Uterus (tissue), 4 donors: ENCODE measurements at places on chromosomes 16 and 17. TPM values are rescaled to one million over a fixed set of nuclear protein-coding genes. Genes with fewer than 3 reads are reported as not detected.

The KRTAP4-4 gene
- total RNA-seq, result not detected

The ATP6V0C gene
- 14.3 TPM for total RNA-seq

The SLC6A2 gene
- total RNA-seq, result 1.0 TPM

The ACACA gene
- total RNA-seq, result 64.1 TPM

The CBLN1 gene
- 0.83 TPM for total RNA-seq

The CD300LG gene
- total RNA-seq, result 6.2 TPM

The PLLP gene
- 2.6 TPM for total RNA-seq

The ZC3H7A gene
- total RNA-seq, result 70.8 TPM

The CDRT15L2 gene
- not detected for total RNA-seq

The CLEC3A gene
- total RNA-seq, result not detected

The TBC1D3K gene
- not detected for total RNA-seq

The C16orf90 gene
- total RNA-seq, result not detected

The DNAAF8 gene
- total RNA-seq, result not detected

The CD300H gene
- total RNA-seq, result not detected

The PITPNM3 gene
- 7.2 TPM for total RNA-seq

The ABCC11 gene
- total RNA-seq, result not detected

The C16orf96 gene
- total RNA-seq, result not detected

The SRCIN1 gene
- total RNA-seq, result 6.6 TPM

The CORO6 gene
- 3.8 TPM for total RNA-seq

GRCh38 chr16:5024632-5025031, 9.1 kb downstream of the NAGPA start:
- H3K36me3 ChIP-seq, result no peaks in the 10 kb centered on the region
- no peak overlapping the region for H3K27ac ChIP-seq
- no peaks in the 10 kb centered on the region for H3K4me1 ChIP-seq
- no peak overlapping the region for H3K4me3 ChIP-seq

GRCh38 chr16:9801651-9802050, 380.6 kb downstream of the GRIN2A start:
- no peak overlapping the region for H3K27ac ChIP-seq
- DNase-seq, result no peak
- H3K36me3 ChIP-seq, result no peaks in the 10 kb centered on the region
- H3K27me3 ChIP-seq, result no peaks in the 10 kb centered on the region

DNA sequence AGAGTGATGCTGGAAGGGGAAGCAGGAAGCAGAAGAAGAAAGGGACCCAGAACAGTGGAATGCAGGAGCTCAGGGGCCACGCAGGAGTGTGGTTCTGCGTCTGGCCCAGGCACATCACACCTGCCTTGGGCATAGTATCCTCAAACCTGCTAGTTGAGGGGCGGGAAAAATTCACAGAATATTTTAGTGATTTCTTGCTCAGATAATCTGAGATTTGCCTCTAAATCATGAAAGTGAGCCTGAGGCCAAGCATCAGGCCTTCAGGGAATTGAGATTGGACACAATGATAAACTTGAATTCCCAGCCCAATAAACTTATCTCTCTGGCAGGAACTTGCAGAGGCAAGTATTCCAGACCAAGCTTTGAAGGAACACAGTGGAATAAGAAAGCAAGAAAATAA, 48.5 kb upstream of the CCL2 start:
- H3K27ac ChIP-seq, result no peak overlapping the region
- no peaks in the 10 kb centered on the region for H3K36me3 ChIP-seq
- no peaks in the 10 kb centered on the region for H3K27me3 ChIP-seq

GRCh38 chr16:11503566-11503965, 83.2 kb downstream of the LITAF start:
- H3K27ac ChIP-seq, result no peak overlapping the region
- DNase-seq, result no peak
- H3K36me3 ChIP-seq, result no peaks in the 10 kb centered on the region
- no peaks in the 10 kb centered on the region for H3K4me1 ChIP-seq

GRCh38 chr17:45383003-45383402, 49.7 kb downstream of the ARHGAP27 start:
- H3K4me1 ChIP-seq, result no peaks in the 10 kb centered on the region
- no peak for DNase-seq
- H3K27me3 ChIP-seq, result no peaks in the 10 kb centered on the region
- no peaks in the 10 kb centered on the region for H3K36me3 ChIP-seq

GRCh38 chr16:31134091-31134571, 1.4 kb downstream of the PRSS8 start:
- DNase-seq, result no peak
- no peak overlapping the region for H3K4me3 ChIP-seq
- no peaks in the 10 kb centered on the region for H3K36me3 ChIP-seq
- no peak overlapping the region for H3K27ac ChIP-seq

- H3K27ac ChIP-seq, result no peak overlapping the region
- no peak for DNase-seq
- H3K4me3 ChIP-seq, result no peak overlapping the region
- no peaks in the 10 kb centered on the region for H3K36me3 ChIP-seq
- no peaks in the 10 kb centered on the region for H3K4me1 ChIP-seq
Measured at GRCh38 chr16:16007743-16008111, 58.3 kb downstream of the ABCC1 start.

DNA sequence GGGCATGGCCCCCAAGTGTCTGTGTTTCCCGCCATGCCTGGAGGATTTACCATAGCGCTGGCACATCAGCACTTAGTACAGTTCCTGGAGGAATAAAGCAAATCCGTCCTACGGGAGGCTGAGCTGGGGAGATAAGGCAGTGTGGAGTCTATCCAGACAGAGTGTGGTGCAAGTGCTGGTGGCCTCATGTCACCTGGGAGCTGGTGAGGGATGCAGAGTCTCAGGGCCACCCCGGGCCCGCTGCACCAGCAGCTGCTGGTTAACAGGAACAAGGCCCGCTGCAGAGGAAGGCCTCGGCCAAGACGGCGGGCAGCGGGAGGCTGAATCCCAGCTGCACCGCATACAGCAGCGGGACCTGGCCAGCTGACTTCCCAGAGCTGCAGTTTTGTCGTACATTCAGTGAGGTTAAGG, 57.3 kb upstream of the CDC42EP4 start:
- no peaks in the 10 kb centered on the region for H3K27me3 ChIP-seq
- no peak for DNase-seq
- H3K4me3 ChIP-seq, result no peak overlapping the region
- no peak overlapping the region for H3K27ac ChIP-seq
- H3K36me3 ChIP-seq, result no peaks in the 10 kb centered on the region

GRCh38 chr17:82440991-82441627, 9.4 kb downstream of the CYBC1 start:
- no peaks in the 10 kb centered on the region for H3K36me3 ChIP-seq
- H3K4me3 ChIP-seq, result no peak overlapping the region
- no peaks in the 10 kb centered on the region for H3K27me3 ChIP-seq

DNA sequence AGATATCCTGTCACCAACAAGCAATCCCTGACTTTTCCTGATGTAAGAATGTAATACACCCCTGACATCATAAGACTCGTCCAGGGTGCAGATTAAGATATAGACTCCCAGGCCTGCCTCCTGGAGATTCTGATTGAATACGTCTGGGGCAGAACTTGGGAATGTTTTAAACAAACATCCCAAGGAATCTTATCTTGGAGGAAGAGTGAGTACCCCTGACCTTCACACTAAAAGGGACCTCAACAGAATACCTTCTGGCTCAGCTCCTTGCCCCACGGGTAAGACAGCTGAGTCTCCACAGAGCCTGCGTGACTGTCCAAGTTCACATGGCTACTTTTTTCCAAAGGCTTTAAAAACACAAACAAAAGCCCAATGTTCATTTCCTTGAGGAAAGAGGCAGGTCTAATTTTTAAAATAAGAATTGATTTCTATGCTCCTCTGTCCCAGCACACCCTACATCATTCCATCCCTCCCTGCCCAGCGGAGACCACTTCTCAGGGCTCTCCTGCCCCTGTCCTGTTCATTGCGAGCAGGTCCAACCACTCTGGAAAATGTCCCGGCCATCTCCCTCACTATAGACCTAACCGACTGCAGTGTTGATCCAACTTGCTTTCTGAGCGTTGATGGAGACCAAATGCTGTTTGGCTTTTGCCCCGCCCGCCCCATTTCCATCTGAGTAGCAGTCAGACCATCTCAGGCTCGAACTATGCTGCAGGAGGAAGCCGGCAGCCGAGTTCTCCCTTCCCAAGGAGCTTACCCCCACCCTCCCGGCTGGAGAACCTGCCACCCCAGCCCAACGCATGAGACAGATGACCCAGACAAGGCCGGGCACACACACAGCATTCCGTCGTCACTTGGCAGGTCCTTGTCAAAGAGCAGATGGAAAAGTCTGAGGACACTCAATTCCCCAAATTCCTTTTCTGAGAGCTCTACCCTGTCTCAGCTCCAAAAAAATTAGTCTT, 44.1 kb upstream of the MYH10 start:
- peak overlapping the region; percentile 65 for H3K27ac ChIP-seq
- DNase-seq, result peak; percentile 57
- H3K36me3 ChIP-seq, result no peaks in the 10 kb centered on the region
- no peak overlapping the region for H3K4me3 ChIP-seq
- no peaks in the 10 kb centered on the region for H3K27me3 ChIP-seq
- no peaks in the 10 kb centered on the region for H3K4me1 ChIP-seq

- H3K4me1 ChIP-seq, result no peaks in the 10 kb centered on the region
- no peaks in the 10 kb centered on the region for H3K27me3 ChIP-seq
- no peaks in the 10 kb centered on the region for H3K36me3 ChIP-seq
- no peak overlapping the region for H3K27ac ChIP-seq
- no peak overlapping the region for H3K4me3 ChIP-seq
Measured at GRCh38 chr16:12462426-12463280, 341.0 kb downstream of the CPPED1 start.

DNA sequence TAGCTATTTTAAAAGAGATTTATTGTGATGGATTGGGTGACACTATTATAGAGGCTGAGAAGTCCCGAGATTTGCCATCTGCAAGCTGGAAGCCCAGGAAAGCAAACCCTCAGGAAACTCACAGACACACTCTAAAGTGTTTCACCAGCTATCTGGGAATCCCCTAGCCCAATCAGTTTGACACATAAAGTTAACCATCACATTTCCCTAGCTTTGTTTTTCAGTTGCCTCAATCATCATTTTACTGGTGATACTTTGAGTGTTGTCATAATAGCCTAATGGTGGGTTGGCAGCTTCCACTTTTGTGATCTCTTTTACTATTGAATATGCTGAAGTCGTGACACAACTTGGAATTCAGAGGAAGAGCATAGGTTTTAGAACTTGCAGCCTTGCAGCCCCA, 1.8 kb downstream of the SGF29 start:
- H3K36me3 ChIP-seq, result no peaks in the 10 kb centered on the region
- no peaks in the 10 kb centered on the region for H3K27me3 ChIP-seq
- no peak overlapping the region for H3K27ac ChIP-seq
- no peak overlapping the region for H3K4me3 ChIP-seq
- DNase-seq, result no peak

DNA sequence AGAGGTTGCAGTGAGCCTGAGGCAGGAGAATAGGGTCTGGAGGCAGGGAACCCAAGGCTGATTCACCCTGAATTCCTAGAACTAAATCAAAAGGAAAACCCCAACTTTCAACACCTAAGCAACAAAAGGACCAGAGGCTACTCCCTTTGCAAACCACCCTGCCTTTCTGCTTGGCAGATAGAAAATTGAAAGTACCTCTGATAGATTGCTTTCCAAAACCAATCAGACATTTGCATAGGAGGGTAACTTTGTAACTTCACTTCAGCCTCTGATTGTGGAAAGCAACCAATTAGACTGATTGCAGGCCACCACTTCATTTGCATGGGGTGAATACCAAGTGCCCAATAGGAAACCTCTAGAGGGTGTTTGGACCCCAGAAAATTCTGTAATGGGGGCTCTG, 10.9 kb upstream of the TMEM98 start:
- H3K27me3 ChIP-seq, result no peaks in the 10 kb centered on the region
- no peaks in the 10 kb centered on the region for H3K36me3 ChIP-seq
- DNase-seq, result no peak
- no peak overlapping the region for H3K27ac ChIP-seq
- H3K4me3 ChIP-seq, result no peak overlapping the region

DNA sequence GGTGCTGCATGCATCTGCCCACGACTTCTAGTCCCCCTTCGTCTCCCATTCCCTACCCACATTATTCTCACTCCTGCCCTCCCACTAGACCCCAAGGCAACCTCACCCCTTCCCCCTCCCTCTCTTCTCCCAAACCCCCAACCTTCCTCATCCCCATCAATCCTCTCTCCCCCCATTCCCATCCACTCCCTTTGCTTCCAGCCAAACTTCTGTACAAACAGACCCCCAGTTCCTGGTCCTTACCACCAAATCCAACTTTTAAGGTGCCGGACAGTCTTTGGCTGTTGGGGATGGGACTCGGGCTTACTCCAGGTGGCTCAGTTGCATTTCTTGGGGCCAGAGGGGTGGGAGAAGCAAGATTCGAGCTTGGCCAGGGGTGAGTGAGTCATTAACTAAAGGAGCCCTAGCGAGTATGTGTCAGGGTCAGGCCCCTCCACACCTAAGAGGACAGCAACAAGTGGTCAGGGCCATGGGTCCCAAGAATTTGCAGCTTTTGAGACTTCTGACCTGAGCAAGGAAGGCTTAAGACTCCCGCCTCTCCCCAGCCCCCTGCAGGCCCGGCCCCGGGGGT, at the start of gene SLC38A8:
SLC38A8 (minus strand) TSS at position 488 of the 571 bp plus-strand sequence. CDS start 638 bp downstream, outside the sequence.
- H3K27me3 ChIP-seq, result no peaks in the 10 kb centered on the region
- no peaks in the 10 kb centered on the region for H3K4me1 ChIP-seq
- DNase-seq, result no peak
- H3K4me3 ChIP-seq, result no peak within 1 kb of the TSS
- H3K36me3 ChIP-seq, result no peaks in the 10 kb centered on the region

DNA sequence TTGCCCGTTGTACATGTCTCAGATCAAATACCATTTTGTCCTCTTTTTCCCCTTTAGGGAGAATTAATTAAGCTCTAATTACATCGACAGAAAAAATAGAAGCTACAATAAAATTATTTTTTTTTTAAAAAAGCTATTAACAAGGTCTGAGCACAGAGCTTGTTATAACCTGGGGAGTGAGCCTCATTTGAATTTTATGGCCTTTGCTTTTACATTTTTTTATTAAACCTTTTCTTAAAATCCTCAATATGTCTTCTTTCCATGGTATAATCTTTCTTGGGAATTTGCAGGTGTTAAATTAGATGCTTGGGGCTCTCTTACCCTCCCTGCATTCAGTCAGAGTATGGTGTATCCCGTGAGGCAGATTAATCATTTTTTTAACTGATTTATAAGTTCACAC, 212.5 kb upstream of the XYLT1 start:
- no peaks in the 10 kb centered on the region for H3K4me1 ChIP-seq
- no peak overlapping the region for H3K27ac ChIP-seq
- H3K4me3 ChIP-seq, result no peak overlapping the region
- H3K36me3 ChIP-seq, result no peaks in the 10 kb centered on the region
- DNase-seq, result no peak
